Breast epithelium (tissue), 4 donors: ENCODE measurements at places on chromosomes 6 and 20. TPM values are rescaled to one million over a fixed set of nuclear protein-coding genes. Genes with fewer than 3 reads are reported as not detected.

Gene PCK1
- 252 TPM for total RNA-seq

GRCh38 chr6:132651062-132651461, 7.9 kb downstream of the TAAR1 start:
- no peak for DNase-seq

Gene OTOR
- total RNA-seq, result not detected

- DNase-seq, result no peak
Observed at GRCh38 chr6:12533586-12533985, 183.0 kb upstream of the PHACTR1 start.

- no peak for DNase-seq
Observed at GRCh38 chr20:39810309-39810708, 848.2 kb downstream of the DHX35 start.

GRCh38 chr6:143545976-143546547, 34.5 kb upstream of the FUCA2 start:
- no peak for DNase-seq

- DNase-seq, result no peak
Observed at GRCh38 chr6:95545686-95546085, 31.6 kb upstream of the MANEA start.

DNA sequence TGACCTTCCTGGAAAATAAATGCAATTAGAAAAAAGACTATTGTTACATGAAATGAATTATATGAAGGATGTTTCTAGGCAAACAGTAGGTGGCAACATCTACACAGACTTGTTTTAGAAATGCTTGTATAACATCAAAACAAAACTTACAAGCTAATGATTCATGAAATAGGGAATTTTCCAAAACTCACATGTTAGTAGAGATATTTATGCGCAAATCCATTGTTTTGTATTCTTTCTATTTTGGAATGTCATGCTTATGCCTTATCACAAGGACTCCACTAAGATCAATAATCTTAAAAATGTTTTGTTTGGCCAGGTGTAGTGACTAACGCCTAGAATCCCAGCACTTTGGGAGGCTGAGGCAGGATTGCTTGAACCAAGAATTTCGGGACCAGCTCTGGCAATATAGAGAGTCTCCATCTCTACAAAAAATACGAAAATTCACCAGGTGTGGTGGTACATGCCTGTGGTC, 32.3 kb upstream of the LGSN start:
- DNase-seq, result no peak

DNA sequence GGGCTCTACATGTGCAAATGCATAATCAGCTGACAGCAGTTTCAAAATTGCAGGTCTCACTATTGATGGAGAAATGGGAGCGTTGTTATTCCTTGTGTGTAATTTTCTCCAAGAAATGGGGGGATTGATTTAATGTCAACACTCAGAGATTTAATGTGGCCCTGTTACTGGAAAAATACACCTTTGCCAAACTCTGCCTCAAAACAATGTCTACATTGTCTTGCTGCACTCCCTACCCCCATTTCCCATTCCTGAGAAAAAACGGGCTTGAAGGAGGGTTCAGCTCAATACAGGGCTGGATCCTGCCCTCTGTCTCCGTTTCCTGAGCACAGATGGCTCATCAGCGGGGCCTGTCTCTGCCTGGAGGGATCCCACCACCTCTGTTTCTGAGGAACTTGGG, 18.4 kb downstream of the EDN3 start:
- DNase-seq, result no peak

DNA sequence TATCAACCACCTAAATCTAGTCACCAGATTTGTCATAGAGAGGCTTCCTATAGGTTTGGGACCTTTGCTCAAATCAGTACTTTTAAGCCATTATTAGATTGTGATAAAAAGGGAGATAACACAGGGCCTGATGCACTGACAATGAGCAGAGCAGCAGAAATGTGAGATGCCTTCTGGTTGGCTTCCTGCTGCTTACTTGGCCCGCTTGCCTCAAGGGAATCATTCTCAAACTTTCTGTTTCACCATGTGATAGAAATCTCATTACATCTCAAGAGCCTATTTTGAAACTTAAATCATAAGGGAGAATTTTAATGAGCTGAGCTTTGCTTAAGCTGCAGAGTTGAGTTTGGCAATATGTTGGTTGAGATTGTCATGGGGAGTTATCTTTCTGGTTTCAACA, 606.0 kb downstream of the DHX35 start:
- DNase-seq, result no peak
